ENCODE measurements at places on chromosomes 5 and 9.

- no peak for DNase-seq
These were observed 33.7 kb downstream of the GLDC start for GRCh38 chr9:6611865-6612264.

DNA sequence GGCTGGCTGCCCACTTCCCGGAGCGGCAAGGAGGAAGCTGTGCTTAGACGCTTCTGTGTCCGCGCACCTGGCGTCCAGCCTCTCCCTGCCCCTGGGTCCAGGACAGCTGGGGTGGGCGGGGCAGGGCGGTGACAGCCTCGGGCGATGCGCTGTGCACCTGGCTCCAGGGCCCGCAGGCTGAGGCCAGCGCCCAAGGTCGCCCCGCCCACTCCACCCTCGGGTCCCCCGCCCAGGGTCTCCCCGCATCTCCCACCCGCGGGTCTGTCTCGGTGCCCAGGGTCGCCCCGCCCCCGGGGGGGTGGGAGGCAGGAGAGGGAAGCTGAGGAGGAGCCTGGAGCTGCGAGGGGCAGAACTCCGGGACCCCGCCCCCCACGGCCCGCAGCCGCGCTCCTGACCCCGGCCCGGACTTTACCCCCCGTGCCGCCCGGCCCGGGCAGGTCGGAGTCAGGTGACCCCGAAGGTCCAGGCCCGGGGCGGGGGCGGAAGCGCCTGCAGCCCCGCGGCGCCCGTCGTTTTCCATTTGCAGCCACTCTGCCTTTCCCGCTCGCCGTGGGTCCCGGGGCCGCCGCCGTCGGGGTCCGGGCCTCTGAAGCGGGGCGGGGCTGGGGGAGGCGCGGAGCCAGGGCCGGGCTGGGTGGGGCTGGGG, at the start of gene ENTPD8:
TSS of gene ENTPD8 (minus strand) at position 69 of the 646 bp plus-strand sequence. CDS start 3,072 bp downstream, outside the sequence.
- no peak for DNase-seq

GRCh38 chr5:175692235-175692995, 34.5 kb downstream of the HRH2 start:
- DNase-seq, result no peak

GRCh38 chr5:80799573-80799972, 144.8 kb upstream of the DHFR start:
- no peak for DNase-seq

Data from vagina (tissue), 2 donors.